ENCODE measurements at places on chromosomes 16 and 17.

GRCh38 chr17:17725752-17726457 is 44.6 kb downstream of the RAI1 start:
- no peak for DNase-seq

DNA sequence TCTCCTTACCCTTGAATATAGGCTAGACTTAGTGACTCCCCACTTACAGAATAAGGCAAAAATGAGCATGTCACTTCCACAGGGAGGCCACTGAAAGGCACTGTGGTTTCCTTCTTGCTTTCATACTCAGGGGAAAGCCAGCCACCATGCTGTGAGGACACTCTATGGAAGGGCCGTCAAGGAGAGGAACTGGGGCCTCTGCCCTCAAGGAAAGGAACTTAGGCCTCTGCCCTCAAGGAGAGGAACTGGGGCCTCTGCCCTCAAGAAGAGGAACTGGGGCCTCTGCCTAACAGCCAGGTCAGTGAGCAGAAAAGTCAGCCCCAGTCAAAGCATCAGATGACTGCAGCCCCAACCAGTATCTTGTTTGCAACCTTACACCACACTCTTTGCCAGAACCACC is 30.1 kb downstream of the VPS35 start:
- DNase-seq: no peak

- no peak for DNase-seq
Measured at GRCh38 chr17:27802962-27803680, 2.8 kb upstream of the NOS2 start.

DNA sequence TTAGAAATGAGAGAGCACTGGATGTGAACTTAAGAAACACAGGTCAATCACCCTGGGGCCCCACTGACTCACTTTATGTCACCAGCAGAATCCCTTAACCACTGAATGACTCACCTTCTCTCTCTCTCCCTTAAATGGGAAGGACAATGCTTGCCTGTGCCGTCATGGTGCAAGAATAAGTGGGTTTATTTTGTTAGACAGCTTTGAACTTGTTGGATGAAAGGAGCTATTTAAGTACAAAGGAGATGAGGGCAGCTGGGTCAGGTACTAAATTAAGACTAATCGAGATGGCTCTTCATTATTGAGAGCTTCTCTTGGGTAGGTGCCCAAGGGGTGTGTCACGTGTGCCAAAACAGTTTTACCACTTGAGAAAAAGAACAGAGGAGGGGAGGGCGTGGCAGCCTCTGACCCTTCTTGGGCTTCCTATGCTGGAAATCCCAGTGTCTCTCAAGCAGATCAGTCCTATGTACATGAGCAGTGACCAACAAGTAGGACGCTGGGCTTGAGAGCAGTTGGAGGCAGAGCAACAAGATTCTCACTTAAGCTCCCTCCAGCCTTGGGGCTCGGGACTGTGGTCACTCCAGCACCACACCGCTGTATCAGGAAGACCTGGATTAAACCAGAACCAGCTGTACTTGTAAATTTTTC is 6.7 kb upstream of the KRT31 start:
- DNase-seq: no peak

DNA sequence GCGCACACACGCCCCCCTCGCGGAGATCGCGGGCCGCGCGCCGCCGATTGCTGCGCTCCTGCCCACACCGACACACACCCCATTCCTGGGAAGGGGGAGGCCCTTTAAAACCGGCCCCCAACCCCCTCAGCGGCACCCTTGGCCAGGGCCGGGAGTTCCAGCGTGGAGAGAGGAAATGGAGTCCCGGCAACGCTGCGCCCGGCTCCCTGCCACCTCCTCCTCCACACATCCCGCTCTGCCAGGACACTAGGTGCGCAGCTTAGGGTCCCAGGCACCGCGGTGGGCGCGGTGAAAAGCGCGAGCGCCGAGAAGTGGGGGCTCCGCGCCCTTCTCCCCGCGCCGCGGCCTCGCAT is 397 bp downstream of the CDC42EP4 start:
- DNase-seq: no peak

GRCh38 chr16:4393240-4393600 is 21.6 kb downstream of the VASN start:
- peak; percentile 65 for DNase-seq
